ENCODE measurements at places on chromosomes 5 and 9.

DNA sequence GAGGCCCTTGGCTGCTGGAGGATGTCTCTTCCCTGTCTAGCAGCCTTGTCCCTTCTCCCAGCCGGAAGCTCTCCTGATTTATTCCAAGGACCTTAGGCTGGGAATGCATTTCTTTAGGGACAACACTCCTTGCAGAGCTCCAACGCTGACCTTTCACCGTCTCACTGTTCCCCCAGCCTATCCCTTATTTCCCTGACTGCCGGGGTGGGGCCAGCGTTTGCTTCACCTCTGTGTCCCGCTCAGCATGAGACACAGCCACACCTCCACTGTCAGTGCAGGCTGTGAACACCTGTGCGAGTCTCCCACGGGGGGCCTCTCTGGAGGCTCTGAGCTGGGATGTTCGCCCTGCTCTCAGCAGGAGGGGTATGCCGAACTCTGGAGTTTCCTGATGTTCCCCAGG lies 106.2 kb upstream of the FCN2 start:
- no peak for DNase-seq

DNA sequence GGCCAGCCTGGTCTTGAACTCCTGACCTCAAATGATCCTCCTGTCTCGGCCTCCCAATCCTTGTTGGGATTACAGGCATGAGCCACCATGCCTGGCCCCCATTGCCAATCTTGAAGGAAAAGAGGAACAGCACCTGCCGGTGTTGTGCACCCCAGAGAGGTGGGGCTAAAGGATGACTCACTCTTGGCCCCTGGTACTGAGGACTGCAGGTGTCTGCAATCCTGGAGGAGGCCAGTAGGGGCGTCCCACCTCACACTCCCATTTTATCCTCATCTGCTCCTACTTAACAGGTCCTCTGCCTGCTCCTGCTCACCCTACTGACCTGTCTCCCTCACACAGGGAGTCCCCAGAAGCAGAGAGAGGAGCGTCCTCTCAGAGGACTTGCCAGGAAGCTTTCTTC lies 390.4 kb downstream of the ARHGEF28 start:
- DNase-seq = no peak

DNA sequence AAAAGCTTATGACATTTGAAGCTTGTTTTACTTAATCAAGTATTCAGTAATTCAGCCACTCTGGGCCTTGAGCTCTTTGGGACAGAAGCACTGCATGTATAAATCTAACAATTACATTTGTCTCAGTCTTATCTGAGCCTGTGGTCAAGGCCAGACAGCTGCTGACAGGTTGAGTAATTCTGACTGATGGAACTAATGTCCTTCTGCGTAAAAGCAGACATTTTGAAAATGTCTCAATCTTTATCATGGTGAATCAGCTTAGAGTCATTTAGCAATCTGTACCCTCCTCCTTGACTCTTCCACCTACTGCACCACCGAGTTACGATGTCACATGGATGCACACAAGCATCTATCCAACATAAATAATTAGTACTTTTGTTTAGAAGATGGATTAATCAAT lies 400.0 kb downstream of the ARRDC3 start:
- DNase-seq = no peak

DNA sequence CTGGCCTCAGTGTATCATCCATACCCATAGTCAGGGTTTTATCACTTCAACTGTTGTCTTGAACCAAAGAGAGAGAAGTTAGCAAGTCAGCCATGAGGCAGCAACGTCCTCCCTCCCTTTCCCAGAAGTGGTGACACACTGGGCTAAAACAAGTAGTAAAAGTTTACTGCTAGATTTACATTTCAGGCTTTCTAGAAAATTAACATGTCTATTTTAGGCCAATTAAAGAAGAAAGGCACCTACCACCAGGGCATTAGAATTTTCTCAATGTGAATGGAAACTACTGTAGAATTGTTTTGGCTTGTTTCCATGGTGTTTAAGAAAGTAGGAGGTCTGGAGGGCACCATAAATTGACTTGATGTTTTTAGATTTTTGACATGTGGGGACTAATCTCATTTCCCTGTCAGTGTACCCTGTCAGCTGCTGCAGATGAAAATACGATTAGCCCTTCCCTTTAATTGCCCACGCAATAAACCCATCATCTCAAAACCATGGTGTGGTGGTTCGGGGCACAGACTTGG lies 121.8 kb upstream of the ELL2 start:
- no peak for DNase-seq

DNA sequence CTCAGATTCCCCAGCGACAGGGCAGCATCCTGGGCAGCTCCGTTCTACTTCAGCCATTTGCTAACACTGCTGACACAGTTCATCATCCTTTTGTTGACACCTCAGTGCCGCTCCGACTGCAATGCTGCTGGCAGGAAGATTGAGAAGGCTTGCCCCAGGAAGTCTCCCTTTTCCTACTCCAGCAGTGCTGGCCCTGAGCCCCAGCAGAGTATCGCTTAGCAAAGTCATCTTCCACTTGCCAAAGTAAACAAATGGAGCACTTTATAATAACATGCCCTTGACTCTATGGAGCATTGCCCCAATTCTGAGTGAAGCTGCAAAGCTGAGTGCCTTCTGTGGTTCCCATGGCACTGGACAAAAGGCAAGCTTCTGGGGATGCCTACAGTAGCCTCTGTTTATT lies 32.2 kb downstream of the PRLR start:
- DNase-seq = no peak

DNA sequence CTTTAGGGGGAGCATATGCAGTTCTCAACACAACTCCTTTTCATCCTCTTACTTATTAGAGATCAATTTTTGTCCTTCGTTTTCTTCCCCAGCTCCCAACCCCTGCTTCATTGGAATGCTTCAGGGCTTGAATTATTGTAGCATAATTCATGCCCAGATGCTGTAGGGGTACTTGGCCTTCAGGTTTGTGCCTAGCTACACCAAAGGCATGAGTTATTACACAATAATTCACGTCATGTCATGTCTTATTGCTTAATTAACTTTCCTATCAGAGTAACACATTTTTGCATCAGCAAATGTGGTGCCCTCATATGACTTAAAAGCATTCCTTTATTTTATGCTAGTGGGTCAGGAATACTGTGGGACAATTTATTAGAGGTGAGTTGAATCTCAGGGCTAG lies 507.2 kb downstream of the NFIB start:
- DNase-seq = no peak

- no peak for DNase-seq
Measured at GRCh38 chr9:114684036-114684435, 2.0 kb upstream of the TEX48 start.

- no peak for DNase-seq
Measured at GRCh38 chr5:90949469-90950358, 391.1 kb downstream of the ADGRV1 start.

- DNase-seq = no peak
Measured at GRCh38 chr5:6602441-6602840, 30.4 kb downstream of the NSUN2 start.

- no peak for DNase-seq
Measured at GRCh38 chr5:24208686-24209106, 436.1 kb downstream of the CDH10 start.

DNA sequence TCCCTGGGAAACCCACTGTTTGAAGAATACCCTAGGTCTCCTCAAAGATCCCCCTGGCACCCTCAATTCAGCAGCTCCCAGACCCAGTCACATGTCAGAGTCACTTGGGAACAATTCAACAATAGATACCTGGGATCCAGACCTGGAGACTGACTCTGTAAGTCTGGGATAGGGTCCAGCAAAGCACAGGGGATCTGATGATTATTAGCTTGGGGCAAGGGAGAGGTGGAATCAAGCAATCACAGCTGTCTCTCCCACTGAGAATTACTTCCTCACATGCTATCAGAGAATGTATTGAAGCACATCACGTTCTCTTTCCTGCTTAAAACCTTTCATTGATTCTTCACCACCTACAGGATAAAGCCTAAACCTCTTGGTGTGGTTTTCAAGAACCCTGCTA lies 5.9 kb downstream of the FAM193B start:
- no peak for DNase-seq

DNA sequence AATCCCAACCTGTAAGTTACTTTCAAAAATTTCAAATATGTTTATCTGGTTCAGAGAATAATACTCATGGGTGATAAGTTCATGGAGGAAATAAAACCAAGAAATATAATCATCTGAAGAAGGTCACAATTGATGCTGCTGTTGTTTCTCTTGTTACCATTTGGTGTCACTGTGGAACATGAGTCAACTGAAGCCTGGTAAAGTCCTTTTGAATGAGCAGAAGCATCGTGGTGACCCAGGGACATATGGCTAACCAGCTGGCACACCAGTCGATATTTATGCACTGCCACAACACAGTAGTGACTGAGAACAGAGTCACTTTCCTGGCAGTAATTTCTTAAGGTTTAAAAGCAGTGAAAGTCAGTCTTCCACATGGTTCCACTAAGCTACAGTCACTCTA lies 612.9 kb upstream of the TLE4 start:
- no peak for DNase-seq

GRCh38 chr9:91060520-91061343 lies 259.1 kb downstream of the SYK start:
- DNase-seq = no peak

DNA sequence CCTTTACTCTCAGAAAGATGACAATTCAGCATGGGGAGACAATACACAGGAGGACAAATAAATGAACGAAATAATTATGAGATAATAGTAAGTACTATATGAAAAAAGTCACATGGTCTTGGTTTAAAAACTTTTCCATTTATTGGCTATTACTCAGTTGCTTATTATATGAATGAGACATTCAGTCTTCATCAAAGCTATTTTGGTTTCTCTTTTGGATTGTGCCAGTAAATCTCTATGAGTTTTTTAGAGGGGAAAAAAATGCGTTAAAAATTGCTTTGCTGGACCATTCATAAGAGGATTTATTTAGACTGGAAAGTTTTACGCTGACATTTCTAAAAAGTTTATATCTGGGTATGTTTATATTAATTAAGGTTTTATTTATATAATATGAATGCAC lies 137.7 kb downstream of the AOPEP start:
- DNase-seq = no peak

- DNase-seq = peak; percentile 13
Measured at GRCh38 chr5:60597572-60598320, 102.2 kb downstream of the DEPDC1B start.

DNA sequence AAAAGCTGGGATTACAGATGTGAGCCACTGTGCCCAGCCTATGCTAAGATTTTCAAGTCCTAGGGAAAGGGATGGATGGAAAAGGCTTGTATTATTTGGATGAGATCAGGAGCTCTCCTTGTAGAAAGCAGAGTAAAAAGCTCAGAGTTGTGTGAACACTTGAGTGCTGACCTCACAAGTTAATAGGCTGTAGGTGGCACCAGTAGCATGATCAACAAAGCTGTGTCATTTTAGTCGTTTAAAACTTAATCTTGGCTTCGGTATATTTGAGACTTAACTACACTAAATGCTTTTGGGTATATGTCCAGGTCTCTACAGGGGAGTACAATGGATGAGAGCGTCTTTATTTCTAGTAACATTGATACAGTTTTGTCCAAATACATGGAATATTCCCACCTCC lies 264.2 kb downstream of the TMEM38B start:
- DNase-seq = no peak

DNA sequence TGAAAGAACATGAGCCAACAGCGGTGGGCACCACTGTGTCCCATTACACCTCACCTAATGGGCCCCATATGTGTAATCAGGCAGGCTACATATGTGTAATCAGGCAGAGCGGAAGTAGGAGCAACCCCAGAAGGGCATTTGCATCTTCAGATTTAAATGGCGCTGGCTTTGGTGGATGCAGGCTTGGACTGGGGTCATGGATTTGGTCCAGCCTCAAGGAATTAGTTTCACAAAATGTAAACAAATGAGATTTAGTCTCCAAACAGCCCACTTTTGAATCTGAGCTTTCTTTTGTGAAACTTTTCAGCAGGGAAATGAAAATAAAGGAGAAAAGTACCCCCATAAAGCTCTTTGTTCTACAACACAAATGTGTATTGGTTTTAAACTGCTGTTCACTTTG lies 161.3 kb downstream of the LPAR1 start:
- DNase-seq = no peak

DNA sequence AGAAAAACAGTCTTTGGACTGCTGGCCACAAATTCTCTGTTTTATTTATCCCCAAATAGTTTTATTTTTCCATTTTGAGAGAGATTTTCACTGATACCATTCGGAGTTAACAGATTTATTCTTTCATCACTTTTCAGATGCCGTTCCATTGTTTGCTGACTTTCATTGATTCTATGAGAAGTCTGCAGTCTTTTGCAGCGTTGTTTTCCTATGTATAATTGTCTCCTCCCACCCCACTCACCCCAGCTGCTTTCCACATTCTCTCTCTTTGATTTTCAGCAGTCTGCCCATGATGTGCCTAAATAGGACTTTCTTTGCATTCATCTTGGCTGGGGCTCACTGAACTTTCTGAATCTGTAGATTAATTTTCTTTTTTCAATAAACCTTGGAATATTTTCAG lies 107.6 kb downstream of the C9orf50 start:
- DNase-seq = no peak

DNA sequence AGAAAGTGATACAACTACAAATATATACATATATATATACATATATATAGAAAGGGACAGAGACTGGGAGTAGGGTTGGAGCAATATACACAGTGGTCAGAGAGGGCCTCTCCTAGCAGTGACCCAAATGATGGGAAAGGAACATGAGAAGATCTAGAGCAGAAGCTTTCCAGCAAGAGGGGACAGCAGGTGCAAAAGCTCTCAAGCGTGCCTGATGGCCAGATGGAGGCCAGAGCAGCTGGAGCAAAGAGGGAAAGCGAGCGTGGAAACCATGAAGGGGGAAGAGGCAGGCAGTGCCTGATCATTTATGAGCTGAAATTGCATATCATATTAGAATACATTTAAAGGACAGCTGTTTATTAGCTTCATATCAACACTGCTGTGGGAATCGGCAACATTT lies 7.6 kb upstream of the GRPEL2 start:
- DNase-seq = no peak

DNA sequence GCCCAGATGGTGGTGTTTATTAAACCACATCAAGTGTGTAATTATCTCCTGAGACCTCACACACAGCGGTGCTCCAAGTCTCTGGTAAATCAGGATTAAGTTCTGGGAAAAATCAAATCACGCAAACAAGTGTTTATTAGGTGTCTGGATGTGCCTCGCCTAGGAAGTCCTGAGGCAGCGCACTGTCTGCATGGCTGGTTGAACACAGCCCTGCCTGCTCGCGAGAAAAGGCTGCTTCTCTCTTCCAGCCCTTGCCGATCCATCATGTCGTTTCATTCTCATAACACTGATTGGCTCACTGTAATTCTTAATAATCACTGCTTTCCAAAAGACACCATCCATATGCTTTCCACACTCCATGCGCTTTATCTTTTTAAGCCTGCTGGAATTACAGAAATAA lies 229.6 kb upstream of the DAP start:
- DNase-seq = no peak

- peak; percentile 76 for DNase-seq
Measured at GRCh38 chr9:21789541-21790037, 12.8 kb upstream of the MTAP start.
